ENCODE measurements at places on chromosomes 1 and 21. TPM values are rescaled to one million over a fixed set of nuclear protein-coding genes. Genes with fewer than 3 reads are reported as not detected.
A peak's percentile ranks its signal among the peaks of the same experiment; 100 is the strongest.

- DNase-seq = no peak
These were observed 119.8 kb upstream of the KCNJ6 start for GRCh38 chr21:38036016-38036415.

DNA sequence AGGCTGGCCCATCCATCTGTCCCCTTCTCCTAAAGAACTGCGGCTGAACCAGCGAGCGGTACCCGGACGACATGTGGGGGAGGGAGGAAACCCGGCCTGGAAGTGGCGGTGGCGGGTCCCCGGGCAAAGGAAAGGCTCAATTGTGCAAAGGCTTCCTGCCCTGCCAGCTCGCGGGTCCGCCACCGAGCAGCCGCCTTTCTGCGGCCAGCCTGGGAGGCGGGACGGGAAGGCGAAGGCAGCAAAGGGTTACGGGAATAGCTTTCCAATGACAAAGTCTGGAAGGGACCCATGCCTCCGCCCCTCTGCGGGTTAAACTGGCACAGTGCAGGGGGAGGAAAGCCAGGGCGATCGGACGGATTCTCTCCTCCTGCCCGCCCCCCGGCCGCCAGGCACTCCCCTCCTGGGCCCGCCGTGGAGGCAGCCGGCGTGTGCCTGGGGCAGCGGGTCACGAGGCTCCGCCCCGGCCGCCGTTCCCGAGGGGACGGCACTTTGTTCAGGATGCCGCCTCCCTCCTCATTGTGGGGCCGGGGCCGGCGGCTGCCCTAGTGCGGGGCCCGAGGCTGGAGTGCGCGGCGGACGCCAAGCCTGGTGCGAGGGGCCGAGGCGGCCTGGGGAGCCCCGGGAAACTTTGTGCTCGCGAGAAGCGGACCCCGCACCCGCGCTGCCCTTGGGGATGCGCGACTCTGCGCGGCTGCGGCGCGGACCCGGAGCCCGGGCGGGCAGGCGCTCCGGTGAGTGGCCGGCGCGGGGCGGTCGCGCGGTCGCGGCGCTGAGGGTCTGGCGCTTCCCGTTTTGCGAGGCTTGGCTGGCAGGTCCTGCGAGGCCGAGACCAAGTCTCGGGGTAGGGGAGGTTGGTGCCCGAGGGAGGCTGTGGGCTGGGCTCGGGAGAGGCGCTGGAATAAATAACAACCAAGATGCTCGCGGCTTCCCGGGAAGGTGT is at the start of gene NAV1:
Gene NAV1, plus strand, starts transcription at position 516 of the 940 bp plus-strand sequence. CDS start 83,758 bp downstream, outside the sequence.
- DNase-seq = peak; percentile 59

- DNase-seq = no peak
These were observed 396.7 kb upstream of the DAB1 start for GRCh38 chr1:57820356-57821095.

DNA sequence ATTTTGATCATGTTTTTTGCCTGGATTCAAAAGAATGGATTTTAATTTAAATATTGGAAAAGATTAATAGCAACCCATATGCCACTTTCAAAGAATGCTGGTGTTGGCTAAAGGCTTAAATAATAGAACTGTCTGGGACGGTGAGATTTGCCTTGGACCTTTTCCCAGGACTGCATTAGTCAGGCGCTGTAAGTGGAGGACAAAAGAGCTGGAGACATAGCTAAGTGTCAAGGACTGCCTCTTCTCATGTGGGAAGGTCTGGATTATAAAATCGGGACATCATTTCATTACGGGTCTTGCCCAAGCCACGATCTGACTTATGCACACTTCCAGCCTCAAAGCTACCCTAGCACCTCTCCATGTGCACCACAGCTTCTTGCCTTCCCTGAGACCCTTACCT is 458.5 kb upstream of the DEPDC1 start:
- no peak for DNase-seq

DNA sequence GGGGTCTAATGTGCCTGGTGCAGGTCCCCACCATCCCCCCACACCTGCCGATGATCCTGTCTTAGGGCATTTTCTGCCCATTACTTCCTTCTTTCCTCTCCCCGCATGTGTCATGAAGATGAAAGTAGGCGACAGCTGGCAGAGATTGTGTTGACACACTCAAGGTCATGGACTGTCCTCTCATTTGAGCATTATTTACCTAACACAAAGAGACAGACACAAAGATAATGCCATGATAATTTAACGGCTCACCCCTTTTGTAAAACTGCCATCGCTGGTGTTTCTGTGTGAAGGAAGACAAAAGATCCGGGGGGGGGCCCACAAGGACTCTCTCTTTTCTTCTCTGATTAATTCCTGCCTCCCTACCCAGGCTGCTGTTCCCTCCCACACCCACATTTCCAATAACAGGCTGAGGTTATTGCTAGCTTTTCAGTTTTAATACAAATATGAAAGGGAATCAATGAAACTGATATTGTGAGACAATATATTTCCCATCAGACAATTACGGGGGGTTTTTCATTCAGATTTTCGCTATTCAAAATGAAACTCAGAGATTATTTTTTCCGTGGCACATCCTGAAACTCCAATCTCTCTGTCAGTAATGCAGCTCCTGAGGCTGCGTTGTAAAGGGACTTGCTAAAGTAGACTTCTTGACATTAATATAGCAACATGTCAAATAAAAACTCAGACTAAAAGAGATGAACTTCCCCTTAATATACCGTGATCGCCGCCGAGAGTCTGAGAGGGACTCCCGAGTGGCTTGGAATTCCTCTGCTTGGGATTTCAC is 561.1 kb downstream of the NPHP4 start:
- DNase-seq = no peak

GRCh38 chr1:25066256-25066655 is 136.2 kb upstream of the RUNX3 start:
- no peak for DNase-seq

GRCh38 chr1:204363335-204364114 is 3.8 kb upstream of the PLEKHA6 start:
- DNase-seq = peak; percentile 76

DNA sequence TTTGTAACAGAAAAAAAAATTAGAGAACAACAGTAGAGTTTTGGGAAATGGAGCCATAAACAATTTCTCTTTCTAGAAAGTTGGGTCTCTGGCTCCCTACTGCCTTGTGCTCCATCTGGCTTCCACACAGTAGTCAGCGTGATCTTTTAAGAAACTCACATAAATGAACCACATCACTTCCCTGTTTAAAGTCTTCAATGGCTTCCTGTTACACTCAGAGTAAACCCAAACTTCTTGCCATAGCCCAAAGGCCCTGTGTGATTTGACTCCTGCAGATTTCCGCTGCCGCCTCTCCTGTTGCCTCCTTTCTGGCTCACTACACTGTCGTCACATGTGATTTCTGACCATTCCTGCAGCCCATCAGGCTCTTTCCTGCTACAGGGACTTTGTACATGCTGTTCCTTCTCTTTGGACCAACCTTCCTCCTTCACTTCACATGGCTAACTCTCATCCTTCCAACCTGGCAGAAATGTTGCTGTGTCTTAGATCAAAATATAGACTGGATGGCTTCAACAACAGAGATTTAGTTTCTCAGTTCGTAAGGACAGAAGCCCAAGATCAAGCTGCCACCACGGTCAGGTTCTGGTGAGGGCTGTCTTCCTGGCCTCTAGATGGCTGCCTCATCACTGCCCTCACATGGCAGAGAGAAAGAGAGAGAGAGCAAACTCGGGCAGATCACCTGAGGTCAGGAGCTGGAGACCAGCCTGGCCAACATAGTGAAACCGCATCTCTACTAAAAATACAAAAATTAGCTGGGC is 34.0 kb downstream of the OPRD1 start:
- no peak for DNase-seq

GRCh38 chr1:82921759-82922158 is 1077.2 kb downstream of the TTLL7 start:
- DNase-seq = no peak

DNA sequence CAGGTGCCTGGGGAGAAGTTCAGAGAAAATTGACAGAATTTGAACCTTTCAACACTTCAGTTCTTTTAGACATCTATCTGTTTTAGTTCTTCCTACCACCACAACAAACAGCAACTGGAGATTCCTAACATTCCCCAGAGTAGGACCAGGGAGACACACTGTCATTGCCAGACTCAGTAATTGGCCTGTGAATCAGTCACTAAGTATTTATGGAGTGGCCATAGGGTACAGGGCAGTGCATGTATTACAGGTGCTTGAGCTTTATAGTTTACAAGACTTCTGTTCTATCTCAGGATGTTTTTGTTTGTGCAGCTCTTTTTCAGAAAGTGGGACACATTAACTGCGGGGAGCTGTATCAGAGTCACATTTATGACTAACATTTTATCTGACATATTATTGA is 1.7 kb downstream of the CDC14A start:
- no peak for DNase-seq

DNA sequence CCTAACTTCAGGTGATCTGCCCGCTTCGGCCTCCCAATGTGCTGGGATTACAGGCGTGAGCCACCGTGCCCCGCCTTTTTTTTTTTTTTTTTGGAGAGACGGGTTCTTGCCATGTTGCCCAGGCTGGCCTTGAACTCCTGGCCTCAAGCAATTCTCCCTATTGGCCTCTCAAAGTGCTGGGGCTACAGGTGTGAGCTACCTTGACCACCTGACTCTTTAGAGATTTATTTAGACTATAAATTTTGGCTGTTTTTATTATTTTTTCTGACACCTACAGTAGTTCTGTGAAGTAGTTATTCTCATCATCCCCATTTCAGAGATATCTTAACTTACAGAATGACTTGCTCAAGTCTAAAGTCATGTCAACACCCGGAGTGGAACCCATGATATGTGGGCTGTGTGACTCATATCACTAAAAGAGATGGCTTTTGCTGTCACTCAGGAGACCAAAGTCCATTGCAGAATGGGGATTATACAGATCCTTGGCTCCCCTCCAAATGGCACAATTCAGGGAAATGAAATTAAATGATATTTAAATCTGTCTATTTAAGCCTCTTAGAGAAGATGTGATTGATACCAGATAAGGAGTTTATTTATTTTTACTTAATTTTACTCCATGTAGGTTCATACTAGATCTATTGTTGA is 93.2 kb downstream of the CTH start:
- DNase-seq = no peak

Gene UAP1
- 66.6 TPM for total RNA-seq

Gene TMPRSS15
- total RNA-seq = not detected

Gene KCNQ4
- 4.0 TPM for total RNA-seq

Gene GJB4
- total RNA-seq = not detected

Gene ITGB3BP
- not detected for total RNA-seq

Gene ZNF593OS
- total RNA-seq = not detected

Gene FALEC
- not detected for total RNA-seq

Gene IL19
- total RNA-seq = not detected
